Stimulated activated CD8-positive, alpha-beta memory T cell treated with anti-CD3 and anti-CD28 coated beads, Interleukin-12 subunit alpha, Interleukin-12 subunit beta, amount 100 ng/mL, for 1 hour (primary cell): ENCODE measurements at places on chromosomes 3 and 15.

GRCh38 chr3:28186748-28187147 is 54.7 kb upstream of the CMC1 start:
- DNase-seq: no peak

DNA sequence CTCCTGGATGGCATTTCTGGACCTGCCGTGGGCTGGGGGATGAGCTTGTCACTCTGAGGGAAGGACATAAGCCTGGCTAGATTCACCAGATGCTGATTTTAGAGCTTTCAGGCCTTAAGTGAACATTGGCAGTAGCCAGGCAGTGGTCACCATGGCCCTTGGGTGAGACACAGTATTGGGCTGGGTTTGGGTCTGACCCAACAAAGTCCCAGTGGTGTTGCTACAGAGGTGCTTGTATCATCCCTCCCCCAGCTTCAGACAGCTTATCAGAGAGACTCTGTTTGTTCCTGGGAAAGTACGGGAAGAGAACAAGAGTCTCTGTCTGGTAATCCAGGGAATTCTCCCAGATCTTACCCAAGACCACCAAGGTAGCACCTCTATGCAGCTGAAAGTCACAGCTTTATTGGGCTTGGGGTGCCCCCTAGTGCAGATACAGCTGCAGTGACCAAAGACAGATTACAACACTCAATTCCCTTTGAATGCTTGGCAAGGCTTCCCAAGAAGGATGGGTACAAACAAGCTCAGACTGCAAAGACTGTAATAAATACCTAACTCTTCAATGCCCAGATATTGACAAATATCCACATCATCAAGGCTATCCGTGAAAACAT is 9.8 kb upstream of the RUVBL1 start:
- no peak for DNase-seq

GRCh38 chr3:107915706-107916105 is 175.1 kb downstream of the CD47 start:
- no peak for DNase-seq

GRCh38 chr15:78605201-78605600 is 15.6 kb downstream of the CHRNA3 start:
- no peak for DNase-seq

DNA sequence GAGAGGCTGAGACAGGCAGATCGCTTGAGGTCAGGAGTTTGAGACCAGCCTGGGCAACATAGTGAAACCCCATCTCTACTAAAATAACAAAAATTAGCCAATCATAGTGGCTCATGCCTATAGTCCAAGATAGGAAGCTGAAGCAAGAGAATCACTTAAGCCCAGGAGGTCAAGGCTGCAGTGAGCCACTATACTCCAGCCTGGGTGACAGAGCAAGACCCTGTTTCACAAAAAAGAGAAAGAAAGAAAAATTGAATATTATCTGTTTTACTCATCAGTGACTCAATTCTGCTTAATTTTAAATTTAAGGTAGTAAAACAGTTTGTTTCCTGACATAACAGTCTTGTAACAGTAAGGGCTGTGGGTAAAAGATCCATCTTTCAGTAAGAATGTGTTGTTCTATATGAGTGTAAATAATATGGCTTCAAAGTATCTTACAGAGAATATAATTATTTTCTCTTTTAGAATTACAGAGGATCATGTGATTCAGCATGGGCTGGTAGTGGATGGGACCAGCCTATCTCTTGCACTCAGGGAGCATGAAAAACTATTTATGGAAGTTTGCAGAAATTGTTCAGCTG is 85.8 kb downstream of the ATP11B start:
- DNase-seq: no peak

GRCh38 chr3:33789183-33789954 is 9.1 kb upstream of the PDCD6IP start:
- DNase-seq: no peak

DNA sequence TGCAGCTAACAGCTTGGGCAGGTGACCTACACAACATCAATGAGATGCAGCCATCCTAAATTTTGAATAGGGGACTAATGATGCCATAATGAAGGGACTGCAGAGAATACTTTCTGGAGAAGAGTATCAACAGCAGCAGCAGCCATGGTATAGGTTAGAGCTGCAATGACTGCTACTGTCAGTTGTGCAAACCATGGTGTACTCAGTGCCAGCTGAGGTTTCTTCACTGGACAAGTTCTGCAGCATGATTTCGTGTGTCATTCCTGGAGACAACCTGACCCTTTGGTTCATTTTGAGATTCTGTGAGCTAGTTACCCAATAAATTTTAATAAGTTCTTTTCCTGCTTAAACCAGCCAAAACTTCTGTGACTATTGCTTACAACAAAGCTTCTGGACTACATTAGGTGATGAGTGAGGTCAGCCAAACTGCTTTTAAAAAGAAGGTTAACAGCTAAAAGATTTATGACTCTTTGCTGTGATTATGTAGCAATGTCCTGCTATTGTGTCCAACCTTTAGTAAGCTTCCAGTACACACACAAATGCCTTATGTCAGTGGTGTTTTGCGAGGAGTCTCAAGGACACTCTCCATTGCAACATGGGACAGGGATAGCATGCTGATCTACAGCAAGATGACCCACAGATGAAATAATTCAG is 4.8 kb upstream of the DAZL start:
- DNase-seq: no peak

- no peak for DNase-seq
Observed at GRCh38 chr3:11195201-11195600, 40.9 kb downstream of the HRH1 start.

- no peak for DNase-seq
Observed at GRCh38 chr3:162491952-162492351, 995.3 kb downstream of the OTOL1 start.

- no peak for DNase-seq
Observed at GRCh38 chr3:43330981-43331380, 44.6 kb downstream of the SNRK start.

DNA sequence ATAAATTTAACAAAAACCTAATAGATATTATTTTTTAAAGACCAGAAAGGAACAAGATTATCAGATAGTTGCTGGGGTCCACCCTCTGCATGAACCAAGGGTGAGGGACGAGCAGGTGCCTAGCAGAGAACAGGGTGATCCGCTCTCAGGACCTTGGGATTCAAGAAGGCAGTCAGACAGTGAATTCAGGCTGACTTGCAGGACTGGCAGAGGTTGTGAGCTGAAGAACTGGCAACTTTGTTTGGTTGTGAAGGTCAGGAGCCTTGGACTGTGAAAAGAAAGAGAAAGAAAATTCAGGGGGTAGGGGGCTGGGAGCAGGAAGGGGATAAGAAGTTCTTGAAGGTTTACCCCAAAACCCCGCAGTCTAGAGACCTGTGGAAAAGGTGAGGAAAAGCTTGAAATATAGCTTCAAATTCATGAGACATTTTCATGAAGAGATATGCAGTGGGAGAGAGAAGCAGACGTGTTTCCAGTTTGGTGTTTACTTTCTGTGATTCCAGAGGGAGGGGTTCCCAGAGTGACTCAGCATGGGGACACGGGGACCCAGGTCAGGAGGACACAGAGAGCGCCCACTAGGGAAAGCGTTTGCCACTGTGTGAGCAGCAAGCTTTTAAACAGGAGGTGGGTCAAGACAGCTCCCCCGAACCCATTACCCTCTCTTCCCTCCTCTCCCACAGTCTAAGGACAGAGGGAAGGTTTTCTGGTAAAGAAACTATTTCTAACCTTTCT is 217.2 kb upstream of the UMPS start:
- DNase-seq: no peak

GRCh38 chr3:105984837-105985236 is 116.0 kb upstream of the CBLB start:
- no peak for DNase-seq

- DNase-seq: no peak
Observed at GRCh38 chr3:196631682-196632045, 7.8 kb upstream of the NRROS start.

DNA sequence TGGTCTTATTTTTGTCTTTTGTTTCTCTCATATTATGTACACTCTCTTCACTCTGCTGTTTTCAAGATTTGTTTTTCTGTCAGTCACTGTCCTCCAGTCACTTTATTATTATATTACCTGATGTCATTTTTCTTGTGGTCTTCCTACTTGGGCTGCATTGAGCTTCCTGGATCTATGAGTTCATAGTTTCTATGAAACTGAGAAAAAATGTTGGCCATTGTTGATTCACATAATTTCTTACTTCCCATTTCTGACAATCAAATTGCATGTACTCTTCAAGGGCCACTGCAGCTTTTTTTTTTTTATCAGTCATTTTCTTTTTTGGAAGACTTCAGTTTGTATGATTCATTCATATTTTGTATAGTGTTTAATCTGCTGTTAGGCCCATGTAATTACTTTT is 1180.6 kb upstream of the GBE1 start:
- no peak for DNase-seq

- no peak for DNase-seq
Observed at GRCh38 chr3:155391551-155391958, 98.1 kb upstream of the STRIT1 start.
